Lower leg skin (tissue), 4 donors: ENCODE measurements at places on chromosomes 2 and 18. TPM values are rescaled to one million over a fixed set of nuclear protein-coding genes. Genes with fewer than 3 reads are reported as not detected.

DNA sequence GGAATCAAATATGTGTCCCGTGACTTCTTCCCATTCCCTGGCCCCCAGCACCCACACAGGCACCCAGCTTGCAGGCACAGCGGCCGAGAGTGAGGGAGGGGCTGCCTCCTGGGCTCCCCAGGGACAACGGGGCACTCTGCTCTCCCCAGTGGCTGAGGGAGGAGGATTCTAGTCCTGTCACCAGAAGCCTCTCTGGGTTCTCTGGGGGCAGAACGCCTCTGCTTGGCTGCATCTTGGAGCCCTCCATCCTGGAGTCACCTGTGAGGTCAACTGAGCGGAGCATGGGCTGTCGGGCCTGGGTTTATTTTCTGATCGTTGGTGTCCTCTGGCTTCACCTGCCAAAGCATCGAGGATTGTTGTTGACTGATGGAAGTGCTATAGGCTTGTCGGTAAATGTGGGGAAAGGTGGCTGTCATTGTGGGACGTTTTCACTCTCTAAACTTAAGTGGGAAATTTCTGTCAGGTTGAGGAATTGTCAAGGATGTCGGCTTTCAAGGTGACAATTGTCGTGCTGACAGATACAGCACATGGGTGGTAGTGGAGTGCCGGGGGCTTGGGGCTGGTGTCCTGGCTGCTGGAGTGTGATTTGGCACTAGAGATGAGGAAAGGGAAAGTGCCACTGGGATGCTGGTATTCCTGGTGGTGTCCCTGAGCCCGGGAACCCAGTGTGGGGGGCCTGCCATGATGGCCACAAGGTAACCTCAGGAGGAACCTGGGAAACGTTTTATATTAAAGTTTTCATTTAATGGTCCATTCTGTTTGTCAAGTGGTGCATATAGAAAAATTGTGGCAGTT is 13.6 kb downstream of the SH3RF3 start:
- no peak for DNase-seq

GRCh38 chr2:196356332-196356731 is 185.0 kb upstream of the STK17B start:
- DNase-seq, result no peak

GRCh38 chr18:42296723-42297122 is 341.7 kb downstream of the PIK3C3 start:
- no peak for DNase-seq

Gene NYAP2
- total RNA-seq, result not detected

Gene LYG1
- total RNA-seq, result 0.97 TPM

Gene GLI2
- total RNA-seq, result 0.42 TPM

Gene GPR45
- total RNA-seq, result not detected

Gene CPLX4
- total RNA-seq, result not detected

DNA sequence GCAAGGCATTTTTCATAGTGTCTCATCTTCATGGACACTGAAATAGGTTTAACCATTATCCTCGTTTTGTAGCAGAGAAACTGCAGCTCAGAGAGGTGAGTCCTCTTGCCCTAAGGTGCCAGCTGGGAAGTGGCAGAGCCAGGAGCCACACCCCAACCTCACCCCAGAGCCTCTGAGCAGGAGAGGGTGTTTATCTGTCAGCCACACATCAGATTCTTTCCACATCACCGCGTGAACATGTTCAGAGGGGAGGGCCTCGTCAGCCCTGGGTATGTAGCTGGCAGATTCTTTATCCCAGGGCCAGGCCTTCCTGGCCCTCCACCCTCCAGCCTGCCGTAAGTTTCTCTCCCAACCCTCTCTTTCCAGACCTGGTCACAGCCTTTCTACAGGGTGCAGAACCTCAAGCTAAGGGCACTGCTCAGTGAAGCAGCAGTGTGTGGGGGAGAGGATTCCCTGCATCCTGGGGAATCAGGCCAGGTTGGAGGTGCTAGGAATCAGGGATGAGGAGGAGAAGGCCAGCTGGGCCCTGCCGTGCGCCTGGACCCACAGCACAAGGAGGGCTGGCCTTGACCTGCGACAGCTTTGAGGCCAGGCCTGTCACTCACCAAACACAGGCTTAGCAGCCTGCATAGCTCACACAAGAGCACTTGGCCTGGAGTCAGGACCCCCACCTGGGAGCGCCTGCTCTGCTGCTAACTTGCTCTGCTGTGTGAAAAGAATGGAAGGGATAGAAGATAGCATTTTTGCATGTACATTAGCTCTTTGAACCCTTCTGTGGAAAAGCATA is 111.3 kb upstream of the MCFD2 start:
- DNase-seq, result no peak

DNA sequence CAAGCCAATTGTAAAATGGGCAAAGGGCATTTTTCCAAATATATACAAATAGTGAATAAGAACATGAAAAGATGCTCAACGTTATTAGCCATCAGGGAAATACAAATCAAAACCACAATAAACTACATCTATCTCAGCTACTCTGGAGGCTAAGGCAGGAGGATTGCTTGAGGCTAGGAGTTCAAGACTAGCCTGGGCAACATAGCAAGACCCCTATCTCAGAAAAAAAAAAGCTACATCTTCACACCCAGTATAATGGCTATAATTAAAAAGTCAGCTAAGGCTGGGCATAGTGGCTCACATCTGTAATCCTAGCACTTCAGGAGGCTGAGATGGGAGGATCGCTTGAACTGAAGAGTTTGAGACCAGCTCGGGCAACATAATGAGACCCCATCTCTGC is 12.6 kb upstream of the NCL start:
- no peak for DNase-seq
